ENCODE measurements at places on chromosomes 2 and 18.

GRCh38 chr2:121069434-121069969 is 215.5 kb downstream of the TFCP2L1 start:
- no peak for DNase-seq

DNA sequence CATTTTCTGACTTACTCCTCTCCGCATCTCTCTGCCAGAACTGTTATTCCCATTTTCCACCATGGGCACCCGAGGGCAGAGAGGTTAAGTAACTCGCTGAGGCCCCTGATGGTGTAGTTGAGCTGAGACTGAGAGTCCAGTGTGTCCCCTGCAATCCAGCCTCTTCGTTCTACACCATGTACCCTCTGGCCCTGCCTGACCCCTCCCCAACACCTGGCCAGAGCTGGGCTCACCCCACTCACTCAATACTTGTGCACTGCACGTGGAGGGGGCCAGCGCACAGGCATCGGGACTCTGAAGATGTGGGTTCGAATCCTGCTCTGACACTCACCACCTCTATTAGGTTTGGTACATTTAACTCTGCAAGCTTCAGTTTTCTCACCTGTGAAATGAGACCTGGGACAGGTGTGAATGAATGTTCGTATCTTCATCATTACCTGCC is 24.3 kb upstream of the FOSL2 start:
- DNase-seq: no peak

DNA sequence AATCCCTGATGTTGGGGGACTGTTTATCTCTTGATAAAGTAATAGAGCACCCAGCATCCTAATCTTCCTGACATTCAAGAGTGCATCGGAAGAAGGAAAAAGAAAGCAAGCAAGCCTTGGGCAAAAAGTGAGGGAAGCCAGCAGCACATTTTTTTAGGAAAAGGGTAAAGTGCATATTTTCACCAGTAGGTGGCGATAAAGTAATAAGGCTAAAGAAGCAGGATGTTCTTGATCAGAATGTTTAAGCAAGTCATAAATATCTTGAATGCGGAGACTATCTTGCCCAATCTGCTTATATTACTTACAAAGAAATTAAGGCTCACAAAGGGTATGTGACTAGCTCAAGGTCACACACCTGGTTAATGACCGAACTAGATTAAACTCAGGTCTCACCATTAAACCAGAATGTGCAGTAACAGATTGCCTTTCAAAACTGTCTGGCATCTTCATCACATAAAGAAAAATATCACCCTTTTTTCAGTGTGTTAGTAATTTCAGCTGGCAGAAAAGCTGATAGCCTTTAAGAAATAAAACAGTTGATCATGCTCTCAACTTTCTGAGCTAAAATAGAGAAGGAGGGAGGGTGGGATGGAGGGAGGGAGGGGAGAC is 83.8 kb downstream of the VIT start:
- DNase-seq: peak; percentile 64

GRCh38 chr2:152446213-152446612 is 111.2 kb downstream of the FMNL2 start:
- no peak for DNase-seq

GRCh38 chr2:75606761-75607399 is 39.7 kb upstream of the MRPL19 start:
- peak; percentile 95 for DNase-seq

DNA sequence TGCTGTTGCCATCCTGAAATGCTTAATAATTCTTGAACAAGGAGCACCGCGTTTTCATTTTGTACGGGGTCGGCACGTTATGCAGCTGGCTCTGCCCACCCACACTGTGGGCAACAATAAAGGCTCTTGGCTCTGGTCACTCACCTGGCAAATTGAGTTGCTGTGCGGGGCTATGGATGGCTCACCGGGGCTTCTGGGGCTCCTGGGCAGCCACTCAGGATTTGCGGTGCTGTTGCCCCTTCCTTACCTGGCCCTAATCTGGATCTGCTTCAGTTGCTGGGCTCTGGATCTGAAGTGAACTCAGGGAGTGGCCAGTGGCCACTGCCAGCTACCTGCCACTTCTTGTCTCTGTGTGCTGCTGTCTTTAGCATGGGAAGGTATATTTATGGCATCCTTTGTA is 22.7 kb downstream of the RHOB start:
- DNase-seq: no peak

DNA sequence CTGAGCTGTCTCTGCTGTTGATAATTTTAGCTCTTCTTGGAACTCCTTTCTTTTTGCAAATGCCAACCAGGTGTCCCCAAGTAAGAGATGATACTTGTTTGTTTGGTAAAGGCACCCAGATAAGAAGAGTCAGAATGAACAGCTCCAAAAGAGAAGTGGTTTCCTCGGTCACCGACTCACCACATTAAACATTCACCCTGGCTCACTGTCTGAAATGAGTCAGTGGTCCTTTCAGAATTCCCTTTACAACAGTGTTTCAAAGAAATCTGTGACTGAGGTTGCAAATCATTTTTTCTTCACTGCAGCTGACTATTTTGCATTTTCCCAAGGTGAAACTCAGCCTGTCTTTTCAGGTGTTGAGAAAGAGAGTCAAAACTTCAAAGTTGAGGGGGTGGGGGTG is 16.2 kb upstream of the CXCR4 start:
- no peak for DNase-seq

DNA sequence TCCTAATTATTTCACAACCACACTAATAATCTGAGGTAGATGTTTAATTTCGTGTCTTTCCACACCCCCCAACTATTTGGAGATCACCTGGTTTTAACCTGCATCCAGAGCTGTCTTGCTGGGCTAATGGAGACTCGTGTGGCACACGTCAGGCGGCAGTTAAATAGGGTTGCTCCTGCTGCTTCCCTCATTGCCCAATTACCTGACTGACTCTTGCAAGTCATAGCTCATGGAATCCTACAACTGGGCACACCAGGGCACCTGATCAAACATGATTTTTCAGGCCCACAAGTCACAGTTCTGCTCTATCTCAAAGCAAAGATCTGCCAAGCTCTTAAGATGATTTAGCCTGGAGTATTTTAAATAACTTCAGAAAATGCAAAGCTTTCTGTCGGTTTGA is 1430.4 kb upstream of the ACVR2A start:
- DNase-seq: no peak

DNA sequence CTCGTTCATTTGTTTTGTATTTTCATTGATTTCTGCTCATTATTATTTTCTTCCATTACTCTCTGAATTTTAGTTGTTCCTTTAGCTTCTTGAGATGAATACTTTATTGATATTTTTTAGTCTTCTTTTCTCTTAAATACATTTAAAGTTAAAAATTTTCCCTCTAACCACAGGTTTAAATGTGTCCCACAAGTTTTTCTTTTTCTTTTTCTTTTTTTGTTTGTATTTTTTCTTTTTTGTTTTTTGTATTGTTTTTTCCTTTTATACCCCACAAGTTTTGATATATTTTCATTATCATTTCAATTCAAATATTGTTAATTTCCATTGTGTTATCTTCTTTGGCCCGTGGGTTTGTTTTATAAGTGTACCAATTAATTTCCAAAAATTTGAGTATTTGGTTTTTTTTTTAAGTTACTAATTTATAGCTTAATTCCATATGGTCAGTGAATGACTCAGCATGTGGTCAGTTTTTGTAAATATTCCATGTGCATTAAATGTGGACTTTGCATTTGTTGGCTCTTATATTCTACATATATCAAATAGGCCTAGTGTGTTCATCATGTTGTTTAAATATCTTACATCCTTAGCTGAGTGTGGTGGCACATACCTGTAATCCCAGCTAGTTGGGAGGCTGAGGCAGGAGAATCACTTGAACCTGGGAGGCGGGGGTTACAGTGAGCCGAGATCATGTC is 16.2 kb downstream of the CENPO start:
- peak; percentile 31 for DNase-seq

DNA sequence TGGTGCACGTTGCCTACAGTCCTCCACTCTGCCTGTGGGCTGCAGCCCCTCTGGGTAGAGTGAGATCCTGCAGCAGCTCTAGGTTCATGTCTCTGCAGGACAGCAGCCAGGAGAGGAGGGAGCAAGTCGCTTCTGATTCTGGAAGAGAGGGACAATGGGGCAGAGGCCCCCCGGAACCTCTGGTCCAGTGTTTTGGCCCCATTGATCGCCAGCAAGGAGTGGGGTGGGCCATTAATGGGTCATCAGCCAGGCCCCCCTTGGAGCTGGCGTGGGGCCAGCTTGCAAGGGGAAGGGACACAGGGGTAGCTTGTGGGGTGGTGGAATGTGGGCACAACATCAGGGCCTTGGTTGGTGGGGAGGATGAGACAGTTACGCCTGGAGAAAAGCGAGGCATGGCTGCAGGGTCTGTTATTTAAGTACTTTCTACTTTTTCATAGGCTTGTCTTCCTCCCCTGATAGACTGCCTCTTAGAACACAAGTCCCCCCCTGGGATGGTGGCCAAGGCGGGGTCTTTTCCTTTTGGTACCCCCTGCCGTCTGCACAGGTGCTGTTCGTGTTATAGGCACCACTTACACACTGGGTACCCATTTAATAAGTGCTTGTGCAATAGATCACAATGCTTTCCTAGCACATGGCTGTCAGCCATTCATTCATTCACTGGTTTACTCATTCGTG is 44.6 kb downstream of the INHBB start:
- no peak for DNase-seq

- no peak for DNase-seq
Measured at GRCh38 chr2:189553504-189554088, 27.0 kb downstream of the SLC40A1 start.
